ENCODE measurements at places on chromosomes 1 and 21. TPM values are rescaled to one million over a fixed set of nuclear protein-coding genes. Genes with fewer than 3 reads are reported as not detected.

SNX7 gene
- 25.0 TPM for total RNA-seq

DNA sequence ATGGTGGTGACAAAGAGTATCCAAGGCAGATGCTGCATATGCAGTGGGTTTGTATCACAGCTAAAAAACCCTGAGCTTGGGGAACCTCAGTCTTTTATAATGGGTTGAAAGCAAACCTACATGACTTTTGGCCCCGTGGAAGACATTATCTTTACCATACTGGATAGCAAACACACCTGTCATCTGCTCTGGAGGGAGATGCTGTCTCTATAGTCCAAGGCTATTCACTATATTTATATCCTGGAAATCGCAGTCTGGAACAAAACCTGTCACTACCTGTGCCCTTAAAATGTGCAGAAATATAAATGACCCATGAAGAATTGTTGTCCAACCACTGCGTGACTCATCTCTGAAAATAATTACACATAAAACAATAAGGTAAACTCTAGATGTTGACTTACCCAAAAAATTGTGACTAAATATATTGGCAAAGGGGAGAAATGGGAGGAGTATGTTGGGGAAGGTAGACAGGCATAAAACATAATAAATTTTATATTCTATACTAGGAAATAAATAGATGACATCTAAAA, 121.0 kb upstream of the CXADR start:
- DNase-seq = no peak

DNA sequence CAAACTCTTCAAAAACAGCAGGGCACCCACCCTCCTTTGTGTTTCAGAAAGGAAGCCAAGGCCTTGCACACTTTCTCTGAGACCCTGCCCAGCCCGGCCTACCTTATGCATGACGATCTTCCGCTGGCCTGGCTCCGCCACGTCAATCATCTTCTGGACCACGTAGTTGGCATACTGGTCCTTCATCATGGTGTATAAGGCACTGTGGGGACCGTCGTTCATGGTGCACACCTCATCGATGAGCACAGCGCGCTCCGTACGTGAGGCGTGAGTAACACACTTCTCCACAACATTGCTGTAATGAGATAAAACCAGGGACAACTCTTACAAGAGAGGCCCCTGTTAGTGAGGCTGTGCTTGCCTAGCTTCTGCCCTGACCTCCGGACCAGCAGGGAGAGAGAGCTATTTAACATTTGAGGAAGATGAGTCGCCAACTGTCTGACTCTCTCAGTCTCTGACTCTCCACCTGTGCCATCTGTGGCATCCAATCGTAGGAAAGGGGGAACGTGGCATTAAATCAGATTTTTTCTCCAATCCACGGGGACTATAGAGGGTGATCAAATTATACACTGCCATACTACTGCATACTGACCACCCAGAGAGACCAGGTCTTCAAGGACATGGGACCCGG, 28.1 kb upstream of the SDC3 start:
- no peak for DNase-seq

FAM151A gene
- not detected for total RNA-seq

GRCh38 chr1:62110198-62110817, 84.3 kb upstream of the L1TD1 start:
- no peak for DNase-seq

- DNase-seq = no peak
Observed at GRCh38 chr1:102858695-102859094, 249.6 kb downstream of the COL11A1 start.

- DNase-seq = no peak
Observed at GRCh38 chr1:154463512-154463990, 38.5 kb upstream of the TDRD10 start.

GRCh38 chr21:45323487-45324311, 36.0 kb upstream of the POFUT2 start:
- no peak for DNase-seq

- DNase-seq = no peak
Observed at GRCh38 chr1:209249280-209249670, 334.2 kb upstream of the CAMK1G start.

DNA sequence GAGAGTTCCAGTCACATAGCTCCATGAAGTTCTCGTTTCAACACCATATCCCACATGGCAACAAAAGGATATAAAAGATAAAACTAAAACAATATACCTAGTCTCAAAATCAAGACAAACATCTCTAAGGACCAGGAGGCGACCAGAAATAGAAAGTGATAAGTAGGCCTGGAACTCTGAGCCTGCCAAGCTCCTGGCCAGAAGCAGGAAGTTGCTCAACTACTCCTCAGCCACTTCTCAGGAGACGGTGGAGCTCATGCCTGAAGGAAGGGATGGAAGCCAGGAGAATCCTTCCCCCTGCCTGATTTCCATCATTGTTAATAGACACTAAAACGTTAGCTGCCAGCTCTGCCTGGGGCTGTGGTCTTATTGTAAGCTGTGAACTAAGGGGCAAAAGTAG, 94.7 kb downstream of the DISP1 start:
- no peak for DNase-seq

DNA sequence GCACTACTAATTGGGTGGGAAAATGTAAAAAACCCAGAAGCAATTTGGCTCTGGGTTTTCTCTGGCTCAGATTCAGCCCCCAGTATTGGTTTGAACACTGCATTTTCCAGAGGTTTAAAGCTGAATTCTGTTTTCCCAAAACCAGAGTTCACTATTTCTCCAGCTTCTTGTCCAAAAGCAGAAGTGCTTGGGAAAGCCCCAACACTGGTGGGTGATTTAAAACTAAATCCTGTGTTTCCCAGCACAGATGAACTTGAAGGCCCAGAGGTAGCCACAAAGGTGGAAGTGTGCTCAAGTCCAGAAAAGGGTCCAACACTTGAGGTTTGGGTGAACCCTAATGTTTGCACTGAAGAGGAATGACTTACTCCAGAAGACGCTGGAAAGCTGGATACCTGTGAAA, 678 bp downstream of the MCM3AP start:
- DNase-seq = no peak

TMEM61 gene
- total RNA-seq = not detected

CLCN6 gene
- 15.2 TPM for total RNA-seq

- DNase-seq = no peak
Observed at GRCh38 chr1:221841251-221841982, 99.5 kb upstream of the DUSP10 start.

CRABP2 gene
- 0.67 TPM for total RNA-seq

H6PD gene
- 41.0 TPM for total RNA-seq

DNA sequence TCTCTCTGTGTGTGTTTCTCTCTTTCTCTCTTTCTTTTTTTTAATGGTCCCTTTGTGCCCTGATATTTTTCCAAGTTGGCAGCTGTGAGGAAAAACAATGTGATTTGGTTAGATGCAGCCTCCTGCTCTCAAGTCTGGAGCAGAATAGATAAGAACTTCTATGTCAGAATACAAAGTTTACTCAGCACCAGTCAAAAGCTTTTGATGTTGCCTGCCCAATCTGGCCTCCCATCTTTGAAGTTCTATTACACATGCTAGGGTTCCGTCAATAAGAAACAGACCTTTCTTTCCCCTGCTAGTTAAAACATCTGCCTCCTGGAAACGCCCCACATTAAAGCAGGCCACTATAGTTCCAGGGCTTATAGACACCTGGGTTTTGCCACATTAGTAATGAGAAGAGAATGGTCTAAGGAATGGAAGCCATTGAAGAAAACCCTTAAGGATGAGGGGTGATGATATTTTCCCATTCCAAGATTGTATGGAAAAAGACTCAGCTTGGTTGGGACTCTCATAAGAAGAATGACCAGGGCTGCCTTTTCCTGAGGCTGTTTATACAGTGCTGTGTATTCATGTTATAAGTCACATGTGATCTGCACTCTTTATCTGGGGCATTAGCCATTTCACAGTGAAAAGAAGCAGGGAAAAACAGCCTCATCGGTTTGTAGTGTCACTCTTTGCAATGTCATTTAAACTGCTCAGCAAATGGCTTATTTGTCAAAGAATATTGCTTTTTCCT, 414.7 kb upstream of the PROX1 start:
- DNase-seq = no peak

GRCh38 chr1:223842784-223843183, 3.0 kb downstream of the TP53BP2 start:
- DNase-seq = no peak

All from right atrium auricular region (tissue), 2 donors.